SJSA1 (cell line): ENCODE measurements at places on chromosomes 1 and 21. TPM values are rescaled to one million over a fixed set of nuclear protein-coding genes. Genes with fewer than 3 reads are reported as not detected.

DNA sequence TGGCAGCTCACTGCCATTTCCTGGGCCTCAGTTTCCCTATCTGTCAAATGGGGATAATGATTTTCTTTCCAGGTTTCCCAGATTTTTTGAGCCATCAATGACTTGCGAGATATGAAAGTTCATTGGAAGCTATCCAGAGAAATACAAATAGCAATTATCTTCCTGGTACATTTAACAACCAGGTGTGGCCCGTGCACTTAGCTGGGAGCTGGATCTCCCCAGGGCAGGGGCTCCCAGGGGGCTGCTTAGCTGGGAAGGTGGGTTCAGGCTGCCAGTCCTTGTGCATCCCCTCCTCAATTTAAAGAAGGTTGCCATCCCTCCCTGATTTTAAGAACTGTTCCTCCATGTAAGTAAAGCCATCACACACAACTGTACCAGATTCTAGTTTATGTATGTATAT, 3.6 kb upstream of the TMEM54 start:
- DNase-seq = no peak

GRCh38 chr1:235888119-235888643, 21.5 kb upstream of the LYST start:
- DNase-seq = no peak

TNNI3K gene
- total RNA-seq = not detected in 2 replicates

SERINC2 gene
- total RNA-seq = 10.4 and 16.6 TPM in 2 replicates

- DNase-seq = no peak
These were observed 8.6 kb upstream of the CHI3L2 start for GRCh38 chr1:111218701-111219556.

GRCh38 chr1:55216096-55216495, 932 bp upstream of the USP24 start:
- DNase-seq = no peak

- no peak for DNase-seq
These were observed 77.6 kb upstream of the CHRM3 start for GRCh38 chr1:239308701-239309333.

DNA sequence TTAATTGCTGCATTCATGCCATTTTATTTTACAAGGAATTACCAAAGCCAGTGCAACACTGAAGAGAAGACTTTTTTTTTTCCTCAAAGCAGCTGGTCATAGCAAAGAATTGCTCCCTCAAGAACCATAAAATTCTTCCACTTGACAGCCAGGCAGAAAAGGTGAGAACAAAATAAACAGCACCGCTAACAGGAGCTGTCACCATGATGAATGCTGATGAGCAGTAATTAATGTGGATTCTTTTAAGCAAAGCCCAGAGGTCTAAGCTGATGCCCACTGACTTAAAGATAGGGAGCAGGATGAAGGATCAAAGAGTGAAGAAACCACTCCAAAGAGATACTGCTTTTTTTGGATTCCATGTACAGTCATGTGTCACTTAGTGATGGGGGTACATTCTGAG, 428.4 kb downstream of the BRINP3 start:
- DNase-seq = no peak

- no peak for DNase-seq
These were observed 16.9 kb upstream of the MTF2 start for GRCh38 chr1:93061895-93062792.

DNA sequence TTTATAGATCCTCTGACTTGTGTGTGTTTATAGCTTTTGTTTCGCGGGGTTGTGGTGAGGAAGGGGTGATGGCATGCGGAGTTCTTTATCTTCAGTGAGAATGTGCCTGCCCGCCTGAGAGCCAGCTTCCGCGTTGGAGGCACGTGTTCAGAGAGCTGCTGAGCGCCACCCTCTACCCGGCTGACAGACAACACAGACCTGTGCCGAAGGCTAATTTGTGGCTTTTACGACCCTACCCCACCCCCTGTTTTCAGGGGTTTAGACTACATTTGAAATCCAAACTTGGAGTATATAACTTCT, 14.4 kb upstream of the CD101 start:
- no peak for DNase-seq

GRCh38 chr21:31558962-31559367, 100.5 kb upstream of the SOD1 start:
- DNase-seq = peak; percentile 99

DNA sequence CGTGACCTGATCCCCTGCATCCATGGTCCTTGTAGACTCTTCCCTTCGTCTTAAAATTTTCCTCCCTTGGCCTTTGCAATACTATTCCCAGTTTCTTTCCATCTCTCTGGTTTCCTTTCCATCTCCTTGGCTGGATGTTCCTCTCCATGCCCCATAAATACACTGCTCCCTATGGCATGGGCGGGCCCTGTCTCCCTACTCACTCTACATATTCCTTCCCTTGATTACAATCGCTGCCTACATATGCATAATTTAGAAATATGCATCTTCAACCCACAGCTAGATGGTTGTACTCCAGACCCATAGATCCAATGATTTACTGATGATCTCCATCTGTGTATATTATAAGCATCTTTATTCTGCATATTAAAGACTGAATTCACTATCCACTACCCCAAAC, 405.0 kb downstream of the NTNG1 start:
- DNase-seq = no peak

CYP2J2 gene
- total RNA-seq = not detected in 2 replicates

DNA sequence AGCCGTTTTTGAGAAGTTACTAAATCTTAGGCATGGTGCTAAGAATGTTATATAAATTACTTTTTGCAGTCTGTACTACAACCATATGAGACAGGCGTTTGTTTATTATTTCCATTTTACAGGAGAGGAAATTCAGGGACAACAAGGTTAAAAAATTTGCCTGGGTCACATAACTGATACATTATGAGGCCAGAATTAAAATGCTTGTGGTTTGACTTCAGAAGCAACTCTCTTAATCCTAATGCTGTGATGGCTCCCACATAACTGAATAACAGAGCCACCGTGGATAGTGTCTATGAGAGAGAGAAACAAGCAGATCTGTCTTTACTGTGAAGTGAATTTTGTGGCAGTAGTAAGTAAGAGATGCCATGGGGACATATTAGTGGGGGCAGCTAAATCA, 184.9 kb downstream of the NCAM2 start:
- no peak for DNase-seq

RPTN gene
- not detected in 2 replicates for total RNA-seq

GRCh38 chr1:2823921-2824610, 22.6 kb upstream of the TTC34 start:
- no peak for DNase-seq

CXADR gene
- total RNA-seq = 0.08 TPM in 1 of 2 replicates, not detected in the other

MX2 gene
- total RNA-seq = not detected in 2 replicates

DNA sequence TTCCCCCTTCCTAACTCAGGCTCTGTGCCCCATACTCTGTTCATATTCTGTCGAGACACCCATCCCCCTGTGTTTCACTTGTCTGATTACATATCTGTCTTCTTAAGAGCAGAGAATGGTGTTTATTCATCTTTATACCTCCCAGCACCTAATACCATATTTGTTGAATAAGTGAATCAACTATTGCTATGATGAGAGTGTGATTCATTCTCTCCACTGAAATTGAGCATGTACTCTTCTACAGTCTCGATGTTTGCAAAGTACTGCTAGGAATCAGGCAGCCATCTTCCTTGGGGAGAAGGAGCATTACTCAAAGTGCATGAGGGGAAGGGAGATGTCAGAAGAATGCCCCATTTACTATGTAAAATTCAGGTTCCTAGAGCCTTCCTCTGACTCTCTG, 27.0 kb downstream of the TBX15 start:
- no peak for DNase-seq

DNA sequence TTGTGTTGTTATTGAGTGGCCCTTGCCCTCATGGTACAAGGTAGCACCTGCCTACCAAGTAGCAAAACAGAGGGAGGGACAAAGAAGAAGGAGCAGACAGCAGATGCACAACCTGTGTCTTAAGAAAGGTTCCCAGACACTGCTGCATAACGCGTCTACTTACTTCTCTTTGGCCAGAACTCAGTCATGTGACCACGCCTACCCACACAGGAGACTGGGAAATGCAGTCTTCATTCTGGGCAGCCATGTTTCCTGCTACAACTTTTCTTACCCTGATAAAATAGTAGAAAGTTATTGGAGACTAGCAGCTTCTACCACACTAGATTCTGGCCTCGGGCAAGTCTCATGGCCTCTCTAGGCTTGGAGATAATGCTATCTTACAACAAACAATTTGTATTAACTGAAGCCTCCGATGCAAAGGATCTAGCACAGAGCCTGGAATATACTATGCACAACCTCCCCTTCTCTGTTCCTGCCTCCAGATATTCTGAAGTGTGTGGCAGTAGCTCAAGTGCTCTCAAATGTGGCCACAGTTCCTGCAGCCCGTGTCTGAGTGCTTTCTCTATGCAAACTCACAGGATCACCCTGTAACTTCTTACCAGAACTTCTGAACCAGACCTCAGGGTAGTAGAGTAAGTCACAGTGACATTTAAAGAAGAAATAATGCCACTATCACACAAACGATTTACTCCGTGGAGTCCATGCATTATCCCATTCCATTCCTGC, 34.1 kb upstream of the BTG2 start:
- no peak for DNase-seq

- no peak for DNase-seq
These were observed 19.4 kb downstream of the PLA2G2F start for GRCh38 chr1:20158358-20159070.

DNA sequence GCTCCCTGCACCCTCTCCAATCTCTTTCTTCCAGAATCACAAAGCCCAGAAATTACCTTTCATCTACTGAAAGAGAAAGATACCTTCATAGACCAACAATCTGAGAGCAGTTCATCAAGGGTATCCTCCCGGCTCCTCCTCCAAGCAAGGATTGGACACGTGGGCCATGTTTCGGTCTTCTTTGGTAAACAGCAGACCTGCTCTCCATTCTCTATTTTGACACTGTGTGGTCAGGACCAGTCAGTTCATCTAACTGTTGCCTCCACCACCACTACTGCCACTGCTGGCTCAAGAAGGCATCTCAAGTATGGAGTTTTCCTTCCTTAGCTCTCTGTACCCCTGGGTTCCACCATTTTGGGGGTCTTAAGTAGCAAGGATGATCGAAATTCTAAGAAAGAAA, 8.0 kb upstream of the LELP1 start:
- DNase-seq = no peak

VANGL2 gene
- 2.2 and 2.3 TPM in 2 replicates for total RNA-seq

KCNJ9 gene
- total RNA-seq = not detected in 2 replicates

GRCh38 chr21:37281993-37282392, 14.9 kb upstream of the VPS26C start:
- DNase-seq = no peak
